ENCODE measurements at places on chromosomes 2 and 18.

DNA sequence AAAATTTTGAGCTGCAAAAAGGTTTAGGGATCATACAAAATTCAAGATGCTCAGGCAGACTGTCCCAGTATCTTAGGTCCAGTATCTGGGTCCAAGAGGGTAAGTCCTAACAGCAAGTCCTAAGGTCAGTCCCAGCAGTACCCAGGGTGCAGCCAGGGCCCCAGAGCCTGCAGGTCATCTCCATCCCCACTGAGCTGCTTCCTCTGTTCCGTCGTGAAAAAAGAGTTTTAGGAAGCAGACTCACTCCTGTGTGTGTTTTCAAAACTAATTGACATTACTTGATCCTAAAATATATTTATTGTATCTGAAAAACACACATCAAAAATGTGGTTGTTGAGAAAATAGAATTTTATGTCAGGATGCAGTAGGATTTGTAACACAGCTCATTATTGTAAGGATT is 69.9 kb upstream of the ALKAL2 start:
- DNase-seq = no peak

- no peak for DNase-seq
Measured at GRCh38 chr18:59063300-59063906, 76.3 kb upstream of the SEC11C start.

DNA sequence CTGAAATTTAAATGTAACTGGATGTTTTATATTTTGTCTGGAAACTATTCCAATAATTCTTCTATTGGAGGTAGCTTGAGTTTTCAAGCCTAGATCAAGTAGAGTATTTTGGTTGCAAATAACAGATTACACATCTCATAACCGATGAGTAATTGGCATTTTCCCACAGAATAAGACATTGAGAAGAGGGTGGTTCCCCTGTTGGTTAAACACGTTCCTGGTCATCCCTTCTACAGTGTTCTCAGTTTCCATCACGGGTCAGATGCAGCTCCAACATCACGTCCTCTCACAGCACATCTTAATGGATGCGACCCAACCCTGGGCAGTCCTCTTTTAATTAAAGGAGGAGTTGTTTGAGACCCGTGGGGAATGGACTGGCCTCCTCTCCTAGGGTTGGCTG is 149.0 kb upstream of the ZNF516 start:
- no peak for DNase-seq

GRCh38 chr18:45009756-45010155 is 329.1 kb downstream of the SETBP1 start:
- no peak for DNase-seq

DNA sequence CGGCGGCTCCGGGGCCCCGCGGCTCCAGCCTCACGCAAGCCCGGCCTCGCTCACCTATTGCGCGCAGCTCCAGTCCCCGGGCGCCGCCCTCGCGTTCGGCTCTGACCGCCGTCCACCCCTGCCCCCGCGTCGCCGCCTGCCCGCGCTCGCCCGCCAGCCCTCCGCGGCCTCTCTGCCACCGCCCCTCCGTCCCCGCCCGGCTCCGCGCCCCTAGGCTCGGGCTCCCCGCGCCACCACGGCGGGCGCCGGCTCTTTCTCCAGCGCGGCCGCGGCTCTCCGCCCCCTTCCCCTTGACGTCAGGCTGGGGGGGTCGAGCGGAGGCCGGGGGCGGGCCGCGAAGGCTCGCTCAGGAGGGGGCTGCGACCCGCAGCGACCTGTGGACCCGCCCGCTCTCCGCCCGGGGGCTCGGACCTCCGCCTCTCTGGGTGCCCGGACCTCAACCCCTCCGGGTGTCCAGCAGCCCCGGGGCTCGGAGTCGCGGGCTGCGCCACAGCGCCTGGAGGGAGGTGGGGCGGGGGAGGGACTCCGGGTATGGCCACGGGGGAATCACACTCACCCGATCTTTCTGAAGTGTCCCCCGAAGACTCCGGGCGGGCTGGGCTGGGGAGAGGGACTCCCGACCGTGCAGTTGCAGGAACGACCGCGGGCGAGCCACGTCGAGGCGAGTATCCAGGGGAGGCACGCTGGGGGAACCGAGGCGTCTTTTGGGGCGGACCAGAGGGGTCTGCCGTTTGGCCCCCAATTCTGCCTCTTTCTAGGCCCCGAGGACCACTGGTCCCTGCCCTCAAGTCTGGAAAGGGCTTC is at the start of gene SEMA4C:
SEMA4C (minus strand) TSS at position 259 of the 804 bp plus-strand sequence. CDS start 2,194 bp downstream, outside the sequence.
- no peak for DNase-seq

GRCh38 chr18:6885006-6885481 is 155.5 kb downstream of the ARHGAP28 start:
- no peak for DNase-seq

- DNase-seq = peak; percentile 7
Measured at GRCh38 chr2:175282300-175282699, 100.8 kb upstream of the ATP5MC3 start.

DNA sequence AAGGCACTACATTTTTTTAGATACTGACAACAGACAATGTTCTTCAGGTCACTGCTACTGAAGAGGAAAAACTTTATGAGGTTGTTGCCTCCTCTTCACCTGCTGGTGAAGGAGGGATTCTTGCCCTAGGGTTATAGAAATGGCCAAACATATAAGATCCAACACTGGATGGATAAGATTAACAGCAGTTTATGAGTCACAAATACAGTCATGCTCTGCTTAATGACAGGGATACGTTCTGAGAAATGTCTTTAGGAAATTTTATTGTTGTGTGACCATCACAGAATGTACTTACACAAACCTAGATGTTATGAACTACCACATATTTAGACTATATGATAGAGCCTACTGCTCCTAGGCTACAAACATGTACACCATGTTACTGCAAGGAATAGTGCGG is 57.4 kb upstream of the AMMECR1L start:
- no peak for DNase-seq

- no peak for DNase-seq
Measured at GRCh38 chr2:105149272-105149671, 92.3 kb upstream of the GPR45 start.

DNA sequence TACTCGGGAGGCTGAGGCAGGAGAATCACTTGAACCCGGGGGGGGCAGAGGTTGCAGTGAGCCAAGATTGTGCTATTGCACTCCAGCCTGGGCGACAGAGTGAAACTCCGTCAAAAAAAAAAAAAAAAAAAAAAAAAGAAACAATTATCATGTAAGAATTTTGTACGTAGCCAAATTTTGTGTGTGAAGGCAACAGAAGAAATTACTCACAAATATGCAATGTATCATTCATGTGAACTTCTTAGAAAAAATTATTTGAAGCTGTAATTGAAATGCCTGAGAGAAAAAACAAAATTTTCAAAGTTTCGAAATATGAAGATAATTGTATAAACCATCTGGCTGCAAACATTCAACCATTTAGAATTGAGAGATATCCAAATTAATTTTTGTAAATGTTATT is 204.8 kb upstream of the PARD3B start:
- DNase-seq = no peak

- peak; percentile 66 for DNase-seq
Measured at GRCh38 chr2:32946314-32947075, at the start of gene LTBP1. LTBP1 (plus strand) TSS chr2:32946953; CDS start chr2:32947325, 372 bp downstream.

DNA sequence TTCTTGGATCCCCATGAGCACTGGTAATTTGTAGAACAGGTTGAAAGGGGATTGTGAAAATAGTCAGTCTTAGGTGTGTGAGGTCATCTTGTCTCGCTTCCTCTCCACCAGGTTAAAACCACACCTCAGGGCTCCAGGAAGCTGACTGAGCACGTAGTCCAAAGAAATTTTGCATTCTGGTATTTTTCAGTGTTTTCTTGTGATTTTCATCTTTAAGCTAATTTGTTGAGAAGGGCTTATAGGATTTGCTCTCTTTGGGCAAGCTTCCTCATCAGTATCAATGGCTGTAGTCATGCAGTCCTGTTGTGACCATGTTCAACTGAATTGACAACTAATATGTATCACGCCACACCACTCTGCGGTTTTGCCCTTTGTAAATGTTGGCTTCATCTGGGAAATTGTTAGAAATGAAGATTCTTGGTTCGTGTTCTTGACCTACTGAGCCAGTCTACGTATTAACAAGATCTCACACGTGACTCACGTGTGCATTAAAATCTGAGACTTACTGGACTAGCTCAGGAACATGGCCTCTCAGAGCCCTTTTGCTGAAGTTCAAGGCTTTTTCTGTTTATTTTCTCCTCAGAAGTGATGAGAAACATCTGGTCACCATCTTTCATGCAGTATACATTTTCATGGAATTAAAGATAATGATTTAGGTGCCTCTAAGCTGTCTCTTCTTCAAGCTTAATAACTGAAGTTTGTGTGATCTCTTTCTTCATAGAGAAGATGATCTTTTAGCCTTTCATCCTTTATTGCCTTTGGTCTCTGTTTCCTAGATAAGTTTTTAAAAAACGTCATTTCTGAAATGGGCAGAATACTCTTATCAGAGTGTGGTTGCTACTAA is 32.8 kb downstream of the FMNL2 start:
- DNase-seq = no peak

DNA sequence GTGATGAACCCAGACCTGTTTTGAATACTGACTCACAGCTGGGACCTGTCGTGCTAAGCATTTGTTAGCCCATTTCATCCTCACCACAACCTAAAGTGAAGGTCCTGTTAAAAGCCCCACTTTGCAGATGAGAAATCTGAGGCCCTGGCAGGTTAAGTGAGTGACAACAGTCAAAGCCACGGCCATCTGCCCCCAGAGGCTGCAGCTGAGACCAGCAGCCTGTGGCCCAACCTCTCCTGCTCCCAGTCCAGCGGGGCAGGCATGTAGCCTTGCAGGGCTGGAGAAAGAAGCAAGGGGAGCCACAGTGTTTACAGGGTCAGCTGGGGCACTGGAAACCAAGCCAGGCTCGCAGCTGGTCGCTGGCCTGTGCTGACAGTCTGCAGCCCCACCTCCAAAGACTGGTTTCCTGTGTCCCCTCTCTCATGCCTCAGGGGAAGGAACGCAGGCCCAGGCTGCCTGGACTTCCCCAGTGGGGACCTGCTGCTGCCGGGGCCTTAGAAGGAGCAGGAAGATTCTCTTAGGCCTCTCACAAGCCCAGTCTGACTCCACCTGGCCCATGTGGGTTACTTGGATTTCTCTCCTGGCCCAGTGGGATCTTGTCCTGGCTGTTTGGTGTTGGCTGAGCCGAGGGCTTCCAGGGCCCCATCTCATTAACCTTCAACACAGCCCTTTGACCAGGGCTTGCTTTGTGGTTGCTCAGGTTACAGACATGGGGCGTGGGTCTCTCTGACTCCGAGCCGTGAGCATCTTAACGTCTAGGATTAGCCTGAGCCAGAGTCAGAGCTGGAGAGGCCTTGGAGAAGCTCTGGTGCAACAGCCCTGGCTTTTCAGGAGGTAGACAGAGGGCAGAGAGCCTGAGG is 1.7 kb downstream of the INPP5D start:
- DNase-seq = peak; percentile 76

- no peak for DNase-seq
Measured at GRCh38 chr2:133193544-133194361, 374.5 kb downstream of the NCKAP5 start.

DNA sequence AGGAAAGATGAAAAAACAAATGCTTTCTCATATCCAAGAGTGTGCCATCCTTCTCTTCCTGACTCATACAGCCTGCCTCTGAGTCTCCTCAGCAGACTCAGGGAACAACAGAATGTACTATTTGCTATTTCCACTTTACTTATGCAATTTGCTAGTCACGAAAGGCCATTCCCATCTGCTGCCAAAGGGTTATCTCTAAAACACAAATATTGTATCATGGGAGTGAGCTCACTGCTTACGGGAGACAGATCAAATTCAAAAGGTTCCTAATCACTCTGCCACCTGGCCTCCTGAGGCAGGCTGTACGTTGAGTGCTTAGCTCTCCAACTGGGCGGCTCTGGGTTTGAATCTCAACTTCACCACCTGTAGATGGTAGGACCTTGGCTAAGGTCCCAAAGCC is 92.0 kb downstream of the GAREM1 start:
- no peak for DNase-seq

DNA sequence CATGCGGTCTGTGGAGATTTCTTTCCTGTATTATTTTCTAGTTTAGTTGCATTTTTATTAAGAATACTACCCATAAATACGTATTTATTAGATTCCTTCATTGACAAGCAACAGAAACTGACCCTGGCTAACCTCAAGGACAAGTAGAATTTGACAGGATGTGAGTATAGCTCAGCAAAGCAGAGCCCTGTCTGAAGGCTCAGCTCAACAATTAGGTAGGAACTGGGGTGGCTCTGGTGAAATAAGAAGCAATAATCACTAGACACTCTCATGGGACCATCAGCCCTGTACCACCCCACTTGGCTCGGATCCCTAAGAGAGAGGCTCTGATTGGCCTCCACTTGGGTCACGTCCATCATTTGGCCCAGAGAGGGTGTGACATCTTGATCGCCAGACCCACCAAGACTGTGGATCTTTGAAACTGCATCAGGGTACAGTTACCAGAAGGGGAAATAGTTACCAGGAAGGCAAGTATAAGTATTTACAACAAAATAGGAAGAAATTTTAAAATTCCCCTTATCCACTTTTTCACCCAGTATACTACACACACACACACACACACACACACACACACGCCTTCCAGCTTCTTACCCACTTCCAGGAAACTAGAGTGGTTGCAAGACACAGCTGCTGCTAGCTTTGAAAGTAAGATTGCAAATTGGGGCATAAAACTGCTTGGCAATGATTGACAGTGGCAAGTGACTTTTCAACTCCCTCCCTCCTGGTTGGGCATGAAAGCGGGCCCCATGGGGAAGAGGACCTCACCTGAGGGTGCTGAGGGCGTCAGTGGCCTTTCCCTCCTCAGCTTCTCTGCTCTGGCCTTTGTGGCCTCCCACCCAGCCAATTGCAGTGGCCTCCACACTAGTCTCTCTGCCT is 41.8 kb downstream of the KCTD18 start:
- DNase-seq = no peak

DNA sequence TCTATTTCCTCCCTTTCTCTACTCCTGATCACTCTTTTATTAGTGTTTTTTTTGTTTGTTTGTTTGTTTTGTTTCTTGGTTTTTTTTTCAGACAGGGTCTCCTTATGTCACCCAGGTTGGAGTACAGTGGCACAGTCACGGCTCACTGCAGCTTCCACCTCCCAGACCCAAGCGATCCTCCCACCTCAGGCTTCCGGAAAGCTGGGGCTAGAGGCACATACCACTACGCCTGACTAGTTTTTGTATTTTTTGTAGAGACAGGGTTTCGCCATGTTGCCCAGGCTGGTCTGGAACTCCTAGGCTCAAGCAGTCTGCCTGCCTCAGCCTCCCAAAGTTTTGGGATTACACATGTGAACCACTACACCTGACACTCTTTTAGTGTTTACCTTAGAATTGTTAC is 122.3 kb downstream of the ATL2 start:
- no peak for DNase-seq

DNA sequence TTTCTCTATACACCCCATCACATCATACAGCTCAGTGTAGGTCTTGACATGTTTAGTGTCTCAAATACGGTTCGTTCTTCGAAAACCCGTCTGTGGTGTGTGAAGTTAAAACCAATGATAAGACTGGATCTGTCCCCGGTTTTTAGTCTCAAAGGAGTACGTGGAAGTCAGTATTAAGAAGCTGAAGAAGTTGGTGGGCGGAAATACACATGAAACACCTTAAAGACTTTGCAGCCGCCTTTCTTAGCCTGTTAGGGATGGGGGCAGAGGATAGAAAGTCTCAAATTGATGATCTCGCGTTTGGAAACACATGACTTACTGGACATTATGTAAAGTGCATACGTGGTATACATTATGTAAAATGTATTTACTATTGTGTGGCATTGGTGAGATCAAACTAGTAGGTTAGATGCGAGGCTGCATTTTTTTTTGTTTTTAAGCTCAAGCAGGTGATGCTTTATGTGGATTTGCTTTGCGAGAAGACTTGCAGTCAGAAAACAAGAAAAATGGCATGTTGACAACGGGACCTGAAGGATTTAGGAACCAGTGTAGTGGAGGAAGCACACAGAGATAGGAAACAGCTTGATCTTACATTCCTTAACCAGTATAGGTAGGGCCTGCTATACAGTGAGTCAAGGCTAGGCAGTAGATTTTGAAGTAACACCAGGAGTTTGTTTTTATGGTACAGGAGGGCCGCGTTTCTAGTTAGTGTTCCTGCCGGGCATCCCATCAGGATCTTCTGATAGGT is 1.2 kb downstream of the CNOT11 start:
- DNase-seq = peak; percentile 12

Measured in hematopoietic multipotent progenitor cell treated with erythropoietin and hydrocortisone succinate and interleukin-3 and kit ligand, for 15 days (in vitro differentiated cells).